CD4-positive, alpha-beta memory T cell (primary cell): ENCODE measurements at places on chromosomes 13 and 19. TPM values are rescaled to one million over a fixed set of nuclear protein-coding genes. Genes with fewer than 3 reads are reported as not detected.

C19orf73 gene
- 1.9 TPM for polyA plus RNA-seq

SPACA4 gene
- polyA plus RNA-seq: not detected

GPR108 gene
- polyA plus RNA-seq: 99.2 TPM

ONECUT3 gene
- not detected for polyA plus RNA-seq

GRCh38 chr13:110392510-110393240 is 85.6 kb downstream of the COL4A2 start:
- H3K4me1 ChIP-seq: no peaks in the 10 kb centered on the region
- DNase-seq: no peak
- H3K27ac ChIP-seq: no peak overlapping the region
- H3K36me3 ChIP-seq: no peaks in the 10 kb centered on the region
- no peak overlapping the region for H3K4me3 ChIP-seq

- no peaks in the 10 kb centered on the region for H3K36me3 ChIP-seq
- H3K4me3 ChIP-seq: no peak overlapping the region
- no peaks in the 10 kb centered on the region for H3K27me3 ChIP-seq
Measured at GRCh38 chr13:106036870-106037269, 498.6 kb downstream of the EFNB2 start.

DNA sequence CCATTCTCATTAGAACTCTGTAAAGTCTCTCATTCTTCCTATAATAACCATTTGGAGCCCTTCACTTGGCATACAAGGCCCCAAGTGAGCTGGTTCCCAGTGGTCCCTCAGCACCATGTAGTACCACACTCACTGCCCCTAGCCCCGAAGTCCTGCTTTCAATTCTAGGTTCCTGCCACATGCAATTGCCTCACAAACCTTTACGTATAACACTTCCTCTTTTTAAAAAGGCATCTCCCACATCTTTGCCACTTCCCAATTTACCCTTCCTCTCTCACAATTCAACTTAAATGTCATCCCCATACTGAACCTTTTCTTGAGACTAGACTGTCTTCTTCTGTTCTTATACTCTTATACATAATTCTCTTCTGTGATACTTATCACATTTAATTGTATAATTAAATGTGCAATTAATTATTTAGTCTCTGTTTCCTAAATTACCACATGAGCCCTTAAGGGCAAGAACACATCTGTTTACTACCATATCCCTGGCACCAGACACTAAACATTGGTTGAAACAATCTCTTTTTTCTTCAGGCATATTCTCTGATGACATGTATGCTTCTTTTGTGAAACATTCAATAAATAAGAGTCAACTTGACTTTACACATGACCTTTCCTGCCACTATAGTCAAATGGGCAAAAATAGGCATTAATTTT is 304.0 kb downstream of the SPRY2 start:
- no peak for DNase-seq
- H3K27me3 ChIP-seq: no peaks in the 10 kb centered on the region
- no peaks in the 10 kb centered on the region for H3K36me3 ChIP-seq
- no peak overlapping the region for H3K4me3 ChIP-seq
